ENCODE measurements at places on chromosomes 7 and 10. TPM values are rescaled to one million over a fixed set of nuclear protein-coding genes. Genes with fewer than 3 reads are reported as not detected.

LIPK gene
- total RNA-seq, result not detected

PAX4 gene
- not detected for total RNA-seq

NKX2-3 gene
- not detected for total RNA-seq

ANK3 gene
- total RNA-seq, result 0.50 TPM

- DNase-seq, result no peak
Measured at GRCh38 chr10:13396369-13396768, 48.3 kb upstream of the SEPHS1 start.

GRCh38 chr10:42781893-42782445 lies 626 bp upstream of the BMS1 start:
- peak; percentile 3 for DNase-seq

- no peak for DNase-seq
Measured at GRCh38 chr7:98409843-98410242, 9.0 kb upstream of the BAIAP2L1 start.

DNA sequence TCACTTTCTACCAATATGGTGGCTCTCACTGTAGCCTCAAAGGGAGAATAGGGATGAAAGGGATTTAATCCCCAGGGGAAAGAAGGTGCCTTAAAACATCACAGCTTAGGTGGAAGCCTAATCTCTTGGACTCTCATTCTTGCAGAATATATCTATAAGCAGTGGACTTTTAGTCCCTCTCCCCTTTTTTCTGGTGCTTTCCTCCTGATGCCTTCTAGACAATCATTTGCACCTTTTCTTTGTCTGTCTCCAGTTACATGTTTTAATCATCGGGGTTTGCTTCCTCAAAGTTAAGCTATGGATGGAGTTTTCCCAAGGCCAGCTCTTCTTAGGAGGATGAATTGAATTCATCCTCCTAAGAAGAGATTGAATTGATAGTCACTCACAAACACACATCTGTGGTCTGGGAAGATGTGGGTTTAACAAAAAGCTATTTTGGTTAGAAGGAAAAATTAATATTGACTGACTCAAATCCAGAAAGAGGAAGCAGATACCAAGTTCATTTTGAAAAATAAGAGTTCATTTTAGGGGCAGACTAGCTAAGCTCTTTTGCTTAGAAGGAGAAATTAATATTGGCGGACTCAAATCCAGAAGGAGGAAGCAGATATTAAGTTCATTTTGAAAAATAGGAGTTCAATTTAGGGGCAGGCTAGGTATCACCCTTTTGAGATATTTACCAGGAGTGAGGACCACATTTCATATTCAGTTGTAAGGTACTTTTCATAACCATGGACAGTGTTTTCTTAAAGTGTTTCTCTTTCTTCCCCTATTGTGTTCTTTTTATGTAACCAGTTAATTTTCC lies 35.2 kb upstream of the PLEKHS1 start:
- DNase-seq, result no peak

DNA sequence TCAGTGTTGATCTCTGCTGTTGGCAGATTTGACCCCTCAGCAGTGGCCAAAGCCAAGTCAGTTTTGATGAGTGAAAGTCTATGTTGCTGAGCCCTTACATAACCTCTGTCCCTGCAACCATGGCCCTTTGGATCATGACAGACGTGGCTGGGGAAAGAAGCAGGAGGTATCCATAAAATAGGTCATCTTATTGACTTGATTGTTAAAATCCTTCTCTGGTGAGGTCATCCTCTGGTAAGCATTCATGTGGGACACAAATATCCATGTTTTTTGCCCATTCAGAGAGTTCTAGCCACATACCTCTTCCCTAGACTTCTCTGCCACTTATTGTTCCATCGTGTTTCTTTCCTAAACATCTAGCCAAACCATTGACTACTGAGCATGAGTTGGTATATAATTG lies 251.9 kb upstream of the PTER start:
- no peak for DNase-seq

All from fibroblast of lung (primary cell).